ENCODE measurements at places on chromosomes 7 and 10.

GRCh38 chr10:115073796-115074195, 19.4 kb upstream of the ATRNL1 start:
- no peak for DNase-seq

DNA sequence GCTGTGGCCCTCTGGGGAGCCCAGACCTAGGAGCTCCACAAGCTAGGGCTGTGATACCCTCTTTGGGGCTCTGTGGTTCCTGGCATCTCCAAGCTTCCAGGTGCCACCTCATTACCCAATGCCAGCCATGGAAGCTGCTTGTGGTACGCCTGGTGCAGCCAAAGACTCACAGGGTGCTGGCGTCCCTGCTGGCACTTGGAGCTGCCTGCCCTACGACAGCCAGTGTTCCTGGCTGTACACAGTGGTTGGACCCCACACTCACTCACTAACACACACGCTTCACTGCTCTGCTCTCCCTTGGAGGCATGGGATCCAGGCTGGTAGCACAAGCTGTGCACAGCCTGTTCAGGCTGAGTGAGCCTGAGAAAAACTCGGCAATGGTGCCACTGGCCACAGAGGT, 894.1 kb upstream of the PHF14 start:
- no peak for DNase-seq

- no peak for DNase-seq
Measured at GRCh38 chr7:142185801-142186200, 72.1 kb downstream of the PRSS58 start.

- DNase-seq: no peak
Measured at GRCh38 chr7:11726794-11727155, 105.2 kb downstream of the THSD7A start.

- no peak for DNase-seq
Measured at GRCh38 chr10:63986536-63986935, 465.3 kb downstream of the REEP3 start.

DNA sequence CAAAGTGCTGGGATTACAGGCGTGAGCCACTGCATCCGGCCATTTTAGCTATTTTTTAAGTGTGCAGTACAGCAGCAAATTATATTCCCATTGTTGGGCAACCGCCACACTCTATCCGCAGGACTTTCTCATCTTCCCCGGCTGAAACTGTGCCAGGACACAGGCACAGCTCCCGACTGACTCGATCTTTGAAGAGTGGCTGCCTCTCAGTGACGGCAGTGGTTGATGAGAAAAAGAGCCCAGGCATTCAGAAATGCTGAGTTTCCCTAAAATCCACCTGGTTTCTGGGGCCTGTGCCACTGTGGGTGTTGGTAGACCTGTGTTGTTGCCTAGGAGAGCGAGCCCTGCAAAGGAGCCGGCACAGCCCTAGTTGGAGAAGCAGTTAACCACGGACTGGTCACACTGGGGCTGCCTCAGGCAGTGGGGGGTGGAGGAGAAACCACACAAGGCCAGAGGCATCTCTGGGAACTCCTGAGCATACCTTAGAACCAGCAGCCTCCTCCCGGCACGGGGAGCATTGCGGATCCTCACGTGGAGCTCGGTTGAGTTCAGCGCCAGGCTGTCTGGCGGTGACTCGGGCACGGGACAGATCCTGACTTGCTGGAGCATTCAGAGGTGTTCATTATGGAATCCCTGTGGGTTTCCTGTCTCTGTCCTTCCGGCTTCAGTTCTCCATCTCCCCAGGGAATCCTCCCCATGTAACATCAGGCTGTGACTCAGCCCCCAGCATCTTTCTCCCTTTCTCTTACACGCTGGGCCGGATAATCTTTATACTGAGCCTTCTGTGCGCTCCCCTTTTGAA, 16.2 kb downstream of the PFKFB3 start:
- peak; percentile 78 for DNase-seq

DNA sequence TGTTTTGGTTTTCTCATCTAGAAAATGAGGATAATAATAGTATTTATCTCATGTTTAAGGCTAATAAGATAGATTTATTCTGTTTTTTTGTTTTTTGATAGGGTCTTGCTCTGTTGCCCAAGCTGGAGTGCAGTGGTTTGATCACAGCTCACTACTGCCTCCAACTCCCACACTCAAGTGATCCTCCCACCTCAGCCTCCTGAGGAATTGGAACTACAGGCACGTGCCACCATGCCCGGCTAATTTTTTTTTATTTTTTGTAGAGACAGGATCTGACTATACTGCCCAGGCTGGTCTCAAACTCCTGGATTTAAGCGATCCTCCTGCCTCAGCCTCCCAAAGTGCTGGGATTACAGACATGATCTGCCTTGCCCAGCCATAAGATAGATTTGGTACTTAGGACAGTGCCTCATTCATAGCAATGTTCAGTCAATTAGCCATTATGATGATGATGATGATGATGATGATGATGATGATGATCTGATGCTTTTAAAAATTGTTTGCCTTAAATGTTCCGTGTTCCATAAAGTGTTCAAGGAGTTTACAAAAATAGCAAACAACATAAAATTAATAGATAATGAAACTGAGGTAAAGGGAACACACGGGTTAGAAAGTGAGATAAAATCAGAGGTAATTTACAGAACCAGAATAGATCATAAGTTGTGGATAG, 4.6 kb downstream of the WIPF3 start:
- DNase-seq: no peak

- no peak for DNase-seq
Measured at GRCh38 chr10:131788386-131788785, 112.4 kb upstream of the PPP2R2D start.

DNA sequence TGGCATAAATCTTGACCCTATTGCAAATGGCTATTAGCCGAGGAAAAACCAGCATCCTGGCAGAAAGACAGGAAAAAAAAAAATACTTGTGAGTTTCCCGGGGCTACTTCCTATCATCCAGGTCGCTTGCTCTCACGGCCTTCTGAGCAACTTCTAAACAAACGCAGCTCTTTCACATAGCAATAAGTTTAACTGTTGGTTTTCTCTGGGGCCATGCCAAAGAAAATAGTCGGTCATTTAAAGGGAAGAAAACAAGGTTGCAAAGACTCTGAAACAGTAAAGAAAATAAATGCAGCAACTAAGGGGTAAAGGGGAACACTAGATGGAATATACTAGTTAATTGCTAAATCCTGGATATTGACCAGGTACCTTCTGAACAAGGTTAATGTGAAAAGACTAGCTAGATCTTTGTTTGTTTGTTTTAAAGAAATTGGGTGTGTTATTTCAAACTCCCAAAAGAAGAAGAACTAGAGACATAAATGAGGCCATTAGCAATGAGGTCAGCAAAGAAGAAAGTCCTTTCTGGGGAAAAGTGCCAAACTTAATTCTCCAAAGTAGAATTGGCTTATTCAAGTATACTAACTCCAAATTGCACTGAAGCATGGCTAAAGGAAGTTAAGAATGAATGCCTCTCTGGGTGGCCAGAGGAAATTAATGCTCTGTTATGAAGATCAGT, 54.2 kb downstream of the SLC39A12 start:
- no peak for DNase-seq

DNA sequence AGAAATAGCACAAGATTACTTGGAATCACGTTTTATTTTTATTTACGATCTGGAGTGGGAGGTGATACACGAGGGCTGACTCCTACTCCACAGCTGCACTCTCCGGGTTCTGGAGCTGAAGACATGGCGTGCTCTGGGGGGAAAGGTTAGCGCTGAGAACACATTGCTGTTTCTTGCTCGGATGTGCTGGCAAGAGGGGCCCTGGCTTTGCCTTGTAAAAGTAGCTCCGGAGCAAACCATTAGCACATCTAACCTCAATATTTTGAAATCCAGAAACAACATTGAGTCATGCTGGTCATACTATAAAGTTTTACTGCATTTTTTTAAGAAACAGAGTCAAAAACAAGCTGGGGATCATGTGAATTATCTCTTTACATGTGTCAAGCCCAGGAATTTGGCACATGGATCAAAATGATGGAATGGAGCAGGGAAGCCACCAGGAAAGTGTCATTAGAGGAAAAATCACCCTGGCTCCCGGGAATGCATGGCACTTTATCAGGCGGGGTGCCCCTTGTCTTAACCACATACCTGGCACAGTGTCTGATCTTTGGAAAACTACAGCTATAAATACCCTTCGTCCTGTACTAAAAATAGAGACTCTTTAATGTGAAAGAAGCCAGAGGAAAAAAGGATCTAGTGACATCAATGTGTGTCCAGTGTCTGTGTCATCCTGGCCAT, 31.6 kb upstream of the LYZL1 start:
- no peak for DNase-seq

DNA sequence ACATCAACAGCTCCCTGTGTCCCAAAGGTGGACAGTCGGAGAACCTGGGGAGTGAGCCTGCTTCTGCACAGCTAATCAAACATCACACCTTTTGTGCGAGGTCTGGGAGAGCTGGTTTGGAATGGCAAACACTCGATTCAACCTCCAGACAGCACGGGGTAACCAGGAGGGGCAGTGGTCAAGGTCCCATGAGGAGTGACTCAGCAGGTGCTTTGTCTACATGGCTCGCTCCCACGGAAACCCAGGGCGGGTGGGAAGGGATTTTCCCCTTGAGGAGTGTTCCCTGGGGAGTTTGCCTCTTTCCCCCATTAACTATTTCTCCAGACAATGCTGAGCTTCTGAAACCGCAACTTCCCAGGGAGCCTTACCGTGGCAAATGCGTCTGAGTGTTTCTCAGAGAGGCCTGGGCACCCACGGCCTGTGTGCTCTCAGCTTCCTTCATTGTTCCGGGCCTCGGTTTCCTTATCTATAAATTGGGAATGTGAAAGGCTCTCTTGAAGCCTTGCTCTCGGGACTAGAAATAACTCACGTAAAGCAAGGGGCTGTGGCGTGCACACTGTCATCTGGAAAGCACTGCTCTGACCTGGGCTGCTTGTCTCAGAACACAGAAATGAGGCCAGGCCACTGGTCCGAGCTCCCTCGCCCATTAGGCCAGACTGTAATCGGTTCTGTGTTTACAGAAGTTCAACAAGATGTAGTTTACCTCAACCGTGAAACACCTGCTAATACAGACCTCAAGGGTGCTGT, 14.0 kb upstream of the GTPBP4 start:
- peak; percentile 5 for DNase-seq

DNA sequence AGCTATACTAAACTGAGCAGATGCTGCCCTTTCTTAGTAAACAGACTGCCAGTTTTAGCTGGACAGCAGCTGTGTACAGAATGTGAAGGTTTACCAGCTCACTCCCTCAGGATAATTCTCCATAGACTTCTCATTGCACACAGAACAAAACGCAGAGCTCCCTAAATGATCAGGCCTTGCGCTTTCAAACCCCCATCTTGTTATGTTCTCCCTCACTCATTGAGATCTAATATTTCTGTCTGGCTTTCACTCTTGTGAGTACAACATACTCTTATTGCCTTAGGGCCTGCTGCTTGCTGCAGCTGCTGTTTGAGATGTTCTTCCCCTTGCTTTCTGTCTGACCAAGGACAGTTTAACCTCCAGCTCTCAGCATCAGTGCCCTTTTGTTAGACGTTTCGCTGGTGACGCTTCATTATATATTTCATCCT, 17.3 kb downstream of the VWDE start:
- DNase-seq: no peak

DNA sequence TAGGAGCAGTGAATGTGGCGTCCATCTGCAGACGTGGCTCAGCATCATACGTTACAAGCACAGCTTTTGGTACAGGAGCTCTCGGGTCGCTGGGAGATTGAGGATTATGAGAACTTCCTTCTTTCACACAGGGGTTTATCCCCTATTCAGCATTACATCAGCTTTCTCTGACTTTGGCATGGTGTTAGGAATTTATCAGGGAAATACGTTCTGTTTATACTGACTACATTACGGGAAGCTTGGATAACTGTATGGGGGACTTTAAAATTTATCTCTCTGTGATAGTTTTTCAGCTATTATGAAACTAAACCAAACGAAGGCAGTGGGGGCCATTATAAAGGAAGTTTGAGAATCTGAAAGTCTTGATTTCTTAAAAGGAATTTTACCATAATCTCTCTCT, 110.1 kb upstream of the INSYN2A start:
- DNase-seq: no peak

- no peak for DNase-seq
Measured at GRCh38 chr10:107163881-107164861, at the start of gene SORCS1. SORCS1 (minus strand) TSS chr10:107164706.
